SK-N-SH (cell line): ENCODE measurements at places on chromosomes 2 and 18.

DNA sequence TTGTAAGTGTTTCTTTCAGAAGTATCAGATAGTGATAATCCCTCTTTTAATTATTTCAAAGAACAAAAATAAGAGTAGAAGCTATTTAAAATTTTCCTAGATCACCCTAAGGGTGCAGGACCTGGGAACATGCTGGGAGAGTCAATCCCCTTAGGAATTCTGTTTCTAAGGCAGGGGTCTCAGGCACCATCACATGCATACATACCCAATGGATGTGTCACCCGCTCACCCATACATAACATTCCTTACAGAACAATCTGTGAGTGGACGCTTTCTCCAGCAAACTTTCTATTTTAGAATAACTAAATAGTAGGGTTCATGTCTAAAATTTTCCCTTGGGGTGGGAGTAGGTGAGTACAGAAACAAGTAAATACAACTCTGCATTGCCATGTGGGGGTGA lies 8.4 kb downstream of the DSEL start:
- no peak for DNase-seq

GRCh38 chr18:55189972-55190371 lies 230.7 kb upstream of the CCDC68 start:
- DNase-seq: no peak

- DNase-seq: no peak
Measured at GRCh38 chr2:20048488-20049448, 2.7 kb downstream of the LAPTM4A start.

- no peak for DNase-seq
Measured at GRCh38 chr18:79529991-79530390, 134.3 kb downstream of the NFATC1 start.

DNA sequence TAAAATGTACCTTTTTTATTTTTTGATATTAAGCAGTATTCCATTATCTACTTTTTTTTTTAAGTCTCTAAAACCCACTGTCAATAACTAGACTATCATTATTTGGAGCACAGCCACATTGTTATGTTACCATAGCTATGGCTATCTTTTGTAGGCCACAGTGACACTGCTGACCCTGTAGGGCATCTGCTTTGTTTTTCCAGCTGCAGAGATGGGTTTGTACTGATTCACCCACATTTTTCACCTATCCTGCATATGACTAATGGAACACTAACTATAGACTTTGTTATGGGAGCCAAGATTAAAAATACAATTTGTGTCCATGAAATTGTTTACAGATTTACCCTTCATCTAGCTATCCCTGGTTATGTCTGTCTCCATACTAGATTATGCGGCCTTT lies 21.6 kb upstream of the OTX1 start:
- DNase-seq: no peak

DNA sequence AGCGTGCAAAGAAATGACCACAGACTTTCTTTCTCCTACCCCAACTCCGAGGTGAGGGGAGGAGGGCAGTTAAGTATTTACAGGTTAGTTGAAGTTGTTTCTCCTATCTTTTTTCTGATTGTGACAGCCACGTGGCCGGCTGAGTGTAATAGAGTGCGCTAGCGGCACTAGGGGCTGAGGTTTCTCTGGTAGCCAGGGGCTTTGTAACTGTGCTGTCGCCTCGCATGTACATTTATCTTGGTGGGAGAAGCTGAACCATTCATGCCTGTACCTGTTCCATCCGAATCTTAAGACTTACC lies 214.1 kb upstream of the STON1 start:
- peak; percentile 39 for DNase-seq

- peak; percentile 63 for DNase-seq
Measured at GRCh38 chr2:104702031-104702850, 151.7 kb upstream of the POU3F3 start.

DNA sequence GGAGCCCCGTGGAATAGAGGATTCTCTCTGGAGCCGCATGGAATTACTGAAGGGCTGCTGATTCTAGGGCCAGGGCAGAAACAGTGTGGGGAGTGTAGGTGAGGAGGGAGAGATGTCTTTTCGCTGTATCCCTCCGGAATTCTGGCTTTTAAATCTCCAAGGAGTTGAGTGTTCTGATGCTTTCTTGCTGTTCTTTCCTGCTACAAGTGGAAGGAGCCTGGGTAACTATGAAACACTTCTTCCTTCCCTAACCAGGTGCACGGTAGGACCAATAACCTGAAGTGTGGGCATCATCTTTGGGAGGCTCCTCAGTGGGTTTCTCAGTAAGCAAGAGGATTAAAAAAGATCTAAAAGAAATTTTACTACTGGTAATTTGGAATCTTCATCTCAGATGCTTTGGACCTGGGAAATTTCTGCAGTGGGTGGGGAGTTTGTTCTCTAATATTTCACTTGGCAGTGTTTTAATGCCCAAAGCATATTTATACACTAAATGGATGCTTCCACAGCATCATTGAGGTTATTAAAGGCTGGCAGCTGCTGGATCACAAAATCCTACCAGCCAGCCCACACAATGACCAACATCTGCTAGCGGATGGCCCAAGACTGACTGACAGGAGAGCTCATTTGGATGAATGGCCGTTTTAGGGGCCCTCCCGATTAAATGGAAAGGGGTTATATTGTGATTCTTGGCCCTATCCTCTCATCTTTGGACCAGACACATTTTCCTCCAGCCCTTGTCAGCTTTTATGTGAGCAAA lies 2.1 kb downstream of the EML6 start:
- peak; percentile 22 for DNase-seq

DNA sequence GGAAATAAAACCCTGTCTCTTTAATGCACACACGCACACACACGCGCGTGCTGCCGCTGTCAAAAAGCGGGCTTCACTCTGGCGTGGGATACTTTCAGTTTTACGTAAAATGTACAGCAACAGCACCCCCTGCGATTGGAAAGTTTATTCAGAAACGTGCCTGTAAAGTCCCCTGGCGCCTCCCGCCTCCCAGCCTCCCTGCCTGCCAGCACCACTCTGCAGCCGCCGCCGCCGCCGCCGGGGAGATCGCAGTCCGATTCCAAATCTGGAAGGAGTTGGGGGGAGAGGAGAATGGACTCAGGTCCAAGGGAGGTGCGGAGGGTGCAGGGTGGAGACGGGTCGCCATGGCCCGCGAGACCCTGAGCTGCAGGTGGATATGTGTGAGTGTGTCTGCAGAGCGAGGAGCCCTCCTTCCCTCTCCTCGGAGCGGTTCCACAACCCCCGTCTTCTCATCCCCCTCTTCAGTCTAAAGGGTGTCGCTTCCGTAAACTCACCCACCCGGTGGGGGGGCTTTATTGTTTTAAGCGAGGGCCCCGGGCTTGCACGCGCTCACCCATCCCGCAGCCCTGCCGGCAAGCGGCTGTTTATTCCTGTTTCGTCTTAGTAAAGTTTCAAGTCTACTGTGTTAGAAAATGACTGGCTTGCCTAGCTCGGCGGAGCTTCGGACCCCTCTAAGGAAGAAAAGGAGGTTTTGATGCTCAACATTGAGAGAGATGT lies 1.8 kb upstream of the BCL11A start:
- DNase-seq: peak; percentile 73

GRCh38 chr18:72634500-72634899 lies 90.4 kb upstream of the CBLN2 start:
- no peak for DNase-seq

GRCh38 chr2:96916156-96916630 lies 46.3 kb upstream of the SEMA4C start:
- DNase-seq: no peak

DNA sequence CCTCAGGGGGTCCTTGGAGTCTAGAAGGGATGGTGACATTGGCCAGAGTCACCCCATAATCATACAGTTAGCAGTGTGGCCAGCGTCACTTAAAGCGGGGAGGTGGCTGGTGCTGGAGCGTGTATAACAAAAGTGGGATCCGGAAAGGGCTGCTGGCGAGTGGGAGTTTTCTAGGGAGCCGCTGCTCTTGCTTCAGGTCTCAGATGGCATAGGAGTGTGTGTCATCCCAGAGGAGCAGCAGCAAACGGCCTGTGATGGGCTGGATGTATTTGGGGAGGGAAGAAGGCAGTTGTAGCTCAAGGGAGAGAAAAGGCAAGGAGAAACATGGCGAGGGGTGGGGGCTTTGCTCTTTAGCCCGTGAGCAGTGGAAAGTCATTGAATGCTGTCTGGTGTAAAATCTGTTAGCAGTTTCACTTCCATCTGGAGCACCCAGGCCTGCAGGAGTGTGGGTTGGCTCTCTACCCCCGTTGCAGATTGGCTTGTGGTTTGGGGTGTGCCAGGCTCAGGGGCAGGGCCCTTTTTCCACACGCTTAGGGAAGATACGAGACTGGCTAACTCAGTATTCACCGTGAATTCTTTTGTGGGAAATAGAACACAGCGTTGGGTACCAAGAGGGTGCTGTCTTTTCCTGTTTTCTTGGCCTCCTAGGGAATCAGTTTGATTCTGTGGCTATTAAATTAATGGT lies 120.5 kb downstream of the AGAP1 start:
- peak; percentile 44 for DNase-seq

DNA sequence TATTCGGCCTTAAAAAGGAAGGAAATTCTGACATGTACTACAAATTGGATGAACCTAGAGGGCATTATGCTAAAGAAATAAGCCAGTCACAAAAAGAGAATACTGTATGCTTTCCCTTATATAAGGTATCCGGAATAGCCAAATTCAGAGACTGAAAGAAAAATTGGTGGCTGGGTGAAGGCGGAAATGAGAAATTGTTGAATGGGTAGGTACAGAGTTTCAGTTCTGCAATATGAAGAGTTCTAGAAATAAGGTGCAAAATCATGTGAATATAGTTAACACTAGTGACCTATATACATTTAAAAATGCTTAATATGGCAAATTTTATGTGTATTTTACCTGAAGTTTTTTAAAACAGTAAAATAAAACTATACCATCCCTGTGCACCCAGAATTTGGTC lies 43.1 kb downstream of the RMP24 start:
- DNase-seq: no peak

GRCh38 chr2:62343206-62343605 lies 147.3 kb downstream of the B3GNT2 start:
- DNase-seq: no peak

DNA sequence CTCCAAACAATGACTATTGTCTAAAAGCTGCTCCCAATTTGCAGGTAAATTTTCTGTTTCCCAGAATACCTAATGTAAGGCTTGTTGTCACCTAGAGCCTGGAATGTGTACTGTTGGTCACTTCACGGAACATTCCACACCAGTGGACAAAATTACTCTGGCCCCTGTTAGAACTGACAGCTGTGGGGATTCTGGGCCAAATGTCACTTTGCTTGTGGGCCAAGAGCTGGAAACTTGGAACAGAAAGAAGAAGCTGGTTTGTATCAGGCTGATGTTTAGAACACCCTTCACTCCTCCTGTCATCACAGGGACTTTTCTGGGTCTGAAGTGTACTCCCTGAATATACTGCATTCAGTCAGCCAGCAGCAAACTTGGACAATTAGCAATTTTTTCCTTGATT lies 495.6 kb upstream of the SYT4 start:
- DNase-seq: no peak

- no peak for DNase-seq
Measured at GRCh38 chr2:86238354-86238753, 39.1 kb downstream of the MRPL35 start.

GRCh38 chr2:145186303-145186702 lies 666.4 kb upstream of the ZEB2 start:
- no peak for DNase-seq

DNA sequence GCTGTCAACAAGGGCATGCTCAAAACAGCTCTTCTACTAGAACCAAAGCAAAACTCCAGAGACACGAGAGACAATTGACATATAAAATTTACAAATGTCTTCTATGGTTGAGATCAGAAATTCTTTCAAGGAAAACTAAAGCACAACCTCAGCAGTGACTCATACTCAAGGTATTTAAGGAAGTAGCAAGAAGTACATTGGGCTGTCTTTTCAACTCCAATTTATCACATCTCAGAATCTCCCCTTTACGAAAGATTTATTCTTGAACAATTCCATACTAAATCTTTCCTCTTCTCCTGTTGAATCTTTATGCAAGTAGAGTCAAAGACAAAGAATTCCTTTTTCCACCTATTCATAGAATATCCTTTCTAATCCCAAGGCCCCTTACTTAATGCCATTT lies 324.0 kb downstream of the IRS1 start:
- DNase-seq: no peak

- DNase-seq: no peak
Measured at GRCh38 chr2:109270505-109271312, 141.7 kb downstream of the SH3RF3 start.

- DNase-seq: no peak
Measured at GRCh38 chr18:49611316-49611715, 49.5 kb downstream of the LIPG start.
